Fibroblast of the aortic adventitia (primary cell): ENCODE measurements at places on chromosomes 1 and 21.

- no peak for DNase-seq
Measured at GRCh38 chr1:23451441-23451840, 26.9 kb upstream of the TCEA3 start.

DNA sequence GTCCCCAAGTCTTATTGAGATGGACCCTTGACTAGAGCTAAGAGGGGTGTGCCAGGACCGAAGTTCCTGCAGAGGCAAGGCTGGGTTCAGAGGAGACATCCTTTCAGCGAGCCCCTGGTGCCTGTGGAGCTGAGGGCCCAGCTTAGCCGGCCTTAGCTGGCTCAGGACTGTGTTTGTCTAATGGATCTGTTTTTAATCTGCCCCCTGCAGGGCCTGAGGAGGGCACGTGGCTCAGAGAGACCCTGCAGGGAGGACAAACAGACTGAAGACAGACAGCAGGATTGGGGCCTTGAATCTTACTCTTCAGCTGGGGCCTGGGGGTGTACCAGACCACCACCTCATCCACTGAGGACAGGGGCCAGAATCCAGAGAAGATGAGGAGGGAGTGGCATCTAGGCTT lies 1.6 kb downstream of the CRABP2 start:
- DNase-seq: no peak

DNA sequence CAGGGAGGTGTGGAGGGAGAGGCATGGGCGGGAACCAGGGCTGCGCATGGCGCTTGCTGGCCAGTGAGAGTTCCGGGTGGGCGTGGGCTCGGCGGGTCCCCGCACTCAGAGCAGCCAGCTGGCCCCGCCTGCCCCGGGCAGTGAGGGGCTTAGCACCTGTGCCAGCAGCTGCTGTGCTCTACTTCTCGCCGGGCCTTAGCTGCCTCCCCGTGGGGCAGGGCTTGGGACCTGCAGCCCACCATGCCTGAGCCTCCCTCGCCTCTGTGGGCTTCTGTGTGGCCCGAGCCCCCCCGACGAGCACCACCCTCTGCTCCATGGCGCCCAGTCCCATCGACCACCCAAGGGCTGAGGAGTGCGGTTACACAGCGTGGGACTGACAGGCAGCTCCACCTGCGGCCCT lies 38.6 kb upstream of the WARS2 start:
- no peak for DNase-seq

DNA sequence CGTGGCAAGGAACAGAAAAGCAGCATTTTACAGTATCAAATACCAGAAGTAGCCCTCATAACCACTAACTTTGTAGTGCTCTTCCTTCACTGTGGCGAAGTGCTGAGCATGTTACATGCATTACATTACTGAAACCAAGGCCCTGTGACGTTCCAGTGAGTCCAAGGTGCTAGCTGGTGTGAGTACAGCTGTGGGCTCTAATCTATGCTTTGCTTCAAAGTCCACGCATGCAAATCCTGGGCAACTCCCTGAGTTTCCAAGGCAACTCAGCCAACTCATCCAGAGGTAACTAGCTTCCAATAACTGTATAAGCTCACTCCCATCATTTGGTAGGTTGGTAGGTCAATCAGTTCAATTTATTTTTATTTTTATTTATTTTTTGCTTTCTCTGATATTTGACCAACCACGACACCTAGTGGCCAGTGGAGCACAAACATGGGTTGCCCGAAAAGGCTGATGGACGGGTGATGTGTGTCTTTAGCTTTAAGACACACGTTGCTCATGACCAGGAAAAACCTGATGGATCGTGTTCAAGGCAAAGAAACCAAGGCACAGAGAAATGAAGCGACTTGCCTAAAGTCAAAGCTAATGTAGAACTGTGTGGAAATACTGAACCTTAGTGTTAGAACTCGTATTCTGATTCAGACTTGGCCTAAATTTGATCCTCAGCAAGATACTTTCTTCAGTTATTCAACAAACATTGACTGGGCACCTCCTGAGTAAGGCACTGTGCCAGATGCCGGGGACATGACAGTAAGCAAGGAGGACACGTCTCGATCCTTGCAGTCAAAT lies 73.0 kb downstream of the GNG12 start:
- peak; percentile 87 for DNase-seq

- no peak for DNase-seq
Measured at GRCh38 chr1:9719978-9720722, 68.6 kb downstream of the PIK3CD start.

- peak; percentile 58 for DNase-seq
Measured at GRCh38 chr1:101520302-101520701, 283.5 kb downstream of the S1PR1 start.

DNA sequence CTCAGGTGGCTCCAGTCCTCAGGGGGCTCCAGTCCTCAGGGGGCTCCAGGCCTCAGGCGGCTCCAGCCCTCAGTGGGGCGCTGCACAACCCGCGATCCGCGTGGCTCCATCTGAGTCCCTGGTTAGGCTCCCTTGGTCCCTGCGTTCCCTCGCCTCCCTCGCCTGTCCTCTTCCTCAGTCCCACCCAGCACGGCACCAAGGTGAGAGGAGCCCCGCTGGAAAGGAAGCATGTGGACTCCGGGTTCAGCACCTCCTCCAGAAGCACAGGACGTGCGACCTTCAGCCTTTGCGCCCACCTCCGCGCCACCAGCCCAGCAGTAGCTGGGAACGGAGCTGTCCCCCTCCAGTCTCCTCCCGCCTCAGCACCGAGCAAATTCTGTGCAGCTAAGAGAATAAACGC lies 8.1 kb upstream of the OR2M5 start:
- no peak for DNase-seq

- DNase-seq: no peak
Measured at GRCh38 chr1:207860531-207860930, 50.4 kb downstream of the CD34 start.

- DNase-seq: no peak
Measured at GRCh38 chr1:22586356-22587130, 23.3 kb downstream of the EPHA8 start.

GRCh38 chr1:1204425-1204920 lies 1.9 kb downstream of the TNFRSF18 start:
- no peak for DNase-seq

- DNase-seq: peak; percentile 14
Measured at GRCh38 chr1:231093156-231093922, 53.3 kb upstream of the FAM89A start.

- no peak for DNase-seq
Measured at GRCh38 chr21:20783611-20784010, 214.6 kb upstream of the NCAM2 start.

DNA sequence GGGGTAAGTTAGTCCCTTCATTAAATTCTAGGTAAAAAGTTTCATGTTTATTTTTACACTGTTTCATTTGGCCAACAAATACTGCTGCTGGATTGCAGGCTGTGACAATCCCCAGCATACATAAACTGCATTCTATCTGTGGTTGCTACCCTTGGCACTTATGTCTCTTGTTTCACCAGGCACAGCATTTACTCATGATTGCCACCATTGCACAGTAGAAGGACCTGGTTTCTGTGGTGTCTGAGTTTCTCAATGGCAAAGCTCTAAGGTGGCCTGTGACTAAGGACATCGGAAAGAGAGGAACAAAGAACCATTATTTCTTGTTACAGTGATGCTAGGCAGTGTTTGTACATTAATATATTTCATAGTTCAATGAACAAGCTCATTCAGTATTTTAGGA lies 878.4 kb upstream of the NEGR1 start:
- DNase-seq: no peak

DNA sequence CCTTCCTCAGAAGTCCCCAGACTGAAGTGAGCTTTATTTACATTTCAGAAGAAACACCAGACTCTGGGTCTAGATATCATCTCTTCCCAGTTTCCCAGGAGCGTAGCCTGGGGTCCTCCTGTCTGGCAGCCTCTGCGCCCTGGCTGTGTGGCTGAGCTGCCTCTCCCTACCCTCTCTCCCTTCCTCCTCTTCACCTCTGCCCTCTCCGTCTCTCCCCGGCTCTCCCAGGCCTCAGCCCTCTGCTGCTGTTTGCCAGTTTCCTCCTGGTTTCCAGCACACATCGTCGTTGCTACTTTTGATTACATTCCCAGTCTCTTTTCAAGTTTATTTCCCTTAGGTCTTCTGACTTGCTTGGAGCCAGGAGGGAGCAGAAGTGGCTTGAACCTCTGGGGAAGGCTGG lies 91.1 kb upstream of the DISP3 start:
- DNase-seq: no peak

- DNase-seq: no peak
Measured at GRCh38 chr21:38954588-38955004, 148.9 kb downstream of the ETS2 start.

GRCh38 chr1:8239039-8239305 lies 78.9 kb upstream of the SLC45A1 start:
- peak; percentile 71 for DNase-seq

DNA sequence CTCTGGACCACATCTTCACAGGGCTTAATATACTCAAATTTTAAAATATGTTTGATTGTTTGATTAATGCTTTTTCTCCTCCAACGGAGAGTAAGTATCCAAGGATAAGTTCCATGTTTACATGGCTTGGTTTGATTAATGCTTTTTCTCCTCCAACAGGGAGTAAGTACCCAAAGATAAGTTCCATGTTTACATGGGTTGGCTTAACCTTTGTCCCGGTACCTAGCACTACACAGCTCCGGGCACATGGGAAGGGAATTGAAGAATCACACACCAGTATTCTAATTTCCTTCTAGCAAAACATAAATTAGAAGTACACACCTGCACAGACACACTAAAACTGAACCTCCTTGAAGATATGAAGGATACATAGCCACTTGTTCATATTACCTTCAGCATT lies 77.5 kb downstream of the ARID4B start:
- no peak for DNase-seq

DNA sequence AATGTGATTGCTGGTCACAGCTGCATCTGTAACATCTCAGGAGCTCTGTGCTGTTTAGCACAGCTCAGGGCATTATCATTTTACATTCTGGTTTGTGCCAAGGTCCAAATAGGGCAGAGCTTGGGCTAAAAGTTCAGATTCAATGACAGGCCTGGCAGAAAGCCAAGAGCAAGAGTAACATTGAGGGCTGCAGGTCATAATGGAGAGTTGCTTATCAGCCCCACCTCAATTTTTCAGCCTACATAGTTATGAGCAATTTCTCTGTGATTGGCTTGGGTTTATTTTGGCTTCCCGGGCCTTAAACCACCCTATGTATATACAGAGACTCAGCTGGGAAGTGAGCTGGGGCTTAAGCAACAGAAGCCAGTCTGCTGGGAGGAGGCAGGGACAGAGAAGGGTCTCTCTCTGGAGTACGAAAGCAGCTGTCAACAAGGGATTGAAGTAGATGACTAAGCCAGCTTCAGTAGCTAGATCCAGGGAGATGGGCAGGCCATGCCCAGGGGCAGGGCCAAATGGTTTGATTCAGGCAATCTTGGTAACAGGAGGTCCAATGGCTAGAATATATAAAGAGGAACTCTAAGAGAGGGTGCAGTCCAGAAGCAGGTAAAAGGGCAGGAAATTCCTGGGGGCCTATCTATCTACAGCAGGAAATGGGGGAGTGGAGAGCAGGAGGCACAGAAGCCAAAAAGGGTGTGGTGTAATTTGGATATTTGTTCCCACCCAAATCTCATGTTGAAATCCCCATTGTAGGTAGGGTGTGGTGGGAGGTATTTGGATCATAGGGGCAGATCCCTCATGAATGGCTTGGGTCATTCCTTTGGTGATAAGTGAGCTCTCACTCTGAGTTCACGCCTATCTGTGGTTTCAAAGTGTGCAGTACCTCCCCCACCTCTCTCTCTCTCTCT lies 49.0 kb downstream of the BRINP2 start:
- DNase-seq: peak; percentile 57

- DNase-seq: peak; percentile 64
Measured at GRCh38 chr21:38875694-38876492, 70.2 kb downstream of the ETS2 start.

DNA sequence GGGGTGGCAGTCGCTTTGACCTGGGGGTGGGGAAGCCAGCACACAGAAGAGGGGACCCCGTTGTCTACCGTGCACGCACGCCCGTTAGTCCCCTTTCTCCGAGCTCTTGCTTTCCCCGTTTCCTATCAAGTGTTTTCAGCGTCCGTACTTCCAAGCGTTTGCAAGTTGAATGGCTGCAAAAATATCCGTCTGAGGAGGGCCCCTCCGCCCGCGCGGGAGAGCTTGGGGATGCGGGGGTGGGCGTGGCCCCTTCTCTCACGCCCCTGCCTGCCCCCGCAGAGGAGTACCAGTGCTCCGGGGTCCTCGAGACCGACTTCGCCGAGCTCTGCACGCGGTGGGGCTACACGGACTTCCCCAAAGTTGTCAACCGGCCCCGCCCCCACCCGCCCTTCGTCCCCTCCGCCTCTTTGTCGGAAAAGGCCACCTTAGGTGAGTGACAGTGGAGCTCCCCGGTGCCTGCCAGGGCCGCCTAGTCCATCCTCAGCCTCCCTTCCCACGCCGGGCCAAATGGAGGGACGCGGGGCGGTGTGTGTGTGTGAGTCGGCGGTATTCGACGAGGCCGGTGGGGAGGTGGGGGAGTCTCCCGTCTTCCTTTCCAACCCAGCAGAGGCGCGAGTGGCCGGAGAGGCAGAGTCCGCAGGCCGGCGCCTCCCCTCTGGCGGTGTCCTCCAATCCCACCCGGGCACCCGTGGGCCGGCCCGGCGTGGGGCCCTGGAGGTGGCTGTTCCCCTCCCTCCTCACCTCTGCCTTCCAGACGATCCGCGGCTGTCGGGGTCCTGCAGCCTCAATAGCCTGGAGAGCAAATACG lies 3.4 kb downstream of the LRRC71 start:
- DNase-seq: no peak

GRCh38 chr1:77925518-77925917 lies 37.1 kb downstream of the NEXN start:
- peak; percentile 92 for DNase-seq

DNA sequence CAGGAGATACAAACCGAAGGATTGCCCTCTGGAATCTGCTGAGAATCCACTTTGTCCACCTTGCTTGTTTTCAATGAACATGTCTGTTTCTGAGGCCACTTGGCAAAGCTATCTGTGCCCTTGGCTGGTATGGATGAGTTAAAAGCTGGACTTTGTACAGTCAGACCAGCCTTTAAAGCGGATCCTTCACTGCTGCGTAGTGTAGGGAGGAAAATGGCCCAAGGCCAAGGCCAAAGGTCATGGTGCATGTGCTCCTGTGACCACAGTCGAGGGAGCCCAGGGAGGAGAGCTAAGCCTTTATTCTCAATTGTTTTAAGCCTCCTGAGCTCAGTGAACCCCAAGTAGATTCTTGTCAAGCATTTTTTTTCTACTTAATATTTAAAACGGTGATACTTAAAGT lies 37.0 kb downstream of the KCNJ15 start:
- DNase-seq: no peak

- no peak for DNase-seq
Measured at GRCh38 chr1:4802024-4802423, 147.6 kb downstream of the AJAP1 start.

DNA sequence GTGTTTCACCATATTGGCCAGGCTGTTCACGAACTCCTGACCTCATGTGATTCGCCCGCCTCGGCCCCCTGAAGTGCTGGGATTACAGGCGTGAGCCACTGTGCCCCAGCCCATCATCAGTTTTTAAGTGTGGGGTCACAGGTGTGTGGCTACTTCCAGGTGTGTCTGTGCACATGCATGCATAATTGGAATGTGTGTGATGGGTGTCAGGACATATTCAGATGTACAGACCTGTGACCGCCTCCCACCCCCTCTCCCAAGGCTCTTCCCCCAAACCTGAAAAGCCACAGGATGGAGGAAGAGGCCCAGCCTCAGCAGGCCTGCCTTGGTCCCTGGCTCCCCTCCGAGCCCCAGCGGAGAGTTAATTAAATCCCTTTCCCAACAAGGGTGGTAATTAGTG lies 37.3 kb upstream of the CSF3R start:
- DNase-seq: no peak

- DNase-seq: peak; percentile 12
Measured at GRCh38 chr1:53895421-53895820, 1.4 kb downstream of the DIO1 start.

- DNase-seq: no peak
Measured at GRCh38 chr1:62951428-62951827, 167.5 kb downstream of the ATG4C start.

- DNase-seq: no peak
Measured at GRCh38 chr1:151513626-151514121, 2.5 kb downstream of the CGN start.
